Stimulated activated CD4-positive, alpha-beta T cell treated with anti-CD3 and anti-CD28 coated beads, Interleukin-15, amount 100 ng/mL, for 24 hours (primary cell): ENCODE measurements at places on chromosomes 4 and X.

- DNase-seq: no peak
Measured at GRCh38 chrX:29911673-29912072, 303.7 kb upstream of the MAGEB2 start.

DNA sequence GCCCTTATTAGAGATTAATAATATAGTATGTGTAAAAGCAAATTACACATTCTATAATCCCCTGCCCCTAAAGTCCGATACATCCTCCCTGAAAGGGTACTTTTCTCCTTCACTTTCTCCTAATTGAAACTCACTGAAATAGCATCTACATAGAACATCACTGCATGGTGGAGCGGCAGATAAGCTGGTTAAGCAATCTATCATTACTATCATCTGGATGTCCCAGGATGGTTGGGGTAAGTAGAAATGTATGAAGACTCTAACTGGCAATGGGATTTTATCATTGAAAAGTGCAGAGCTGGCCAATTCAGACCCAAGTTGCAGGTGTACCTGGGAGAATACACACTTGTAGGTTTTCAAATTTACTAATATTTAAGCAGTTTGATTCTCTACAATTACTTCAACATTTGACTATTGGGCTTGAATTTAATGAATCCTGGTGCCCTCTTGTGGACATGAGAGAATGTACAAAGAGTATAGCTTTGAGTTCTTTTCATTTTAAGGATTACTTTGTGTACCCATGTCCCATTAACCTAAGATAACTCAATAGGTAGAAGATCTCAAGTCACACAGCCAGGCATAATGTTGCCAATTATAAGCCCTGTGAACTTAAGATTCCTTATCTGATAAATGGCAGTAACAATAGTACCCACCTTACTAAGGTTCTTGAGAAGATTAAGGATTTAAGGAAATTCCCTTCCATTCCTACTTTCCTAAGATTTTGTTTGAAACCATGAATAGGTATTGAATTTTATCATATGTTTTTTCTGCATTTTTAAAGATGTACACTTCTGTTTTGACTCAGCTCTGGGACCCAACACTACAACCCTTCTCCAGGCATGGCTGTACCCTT is 69.8 kb downstream of the SHROOM3 start:
- DNase-seq: no peak

- no peak for DNase-seq
Measured at GRCh38 chr4:85642356-85643100, 167.6 kb downstream of the ARHGAP24 start.

GRCh38 chrX:108221301-108221864 is 129.8 kb downstream of the ATG4A start:
- no peak for DNase-seq

DNA sequence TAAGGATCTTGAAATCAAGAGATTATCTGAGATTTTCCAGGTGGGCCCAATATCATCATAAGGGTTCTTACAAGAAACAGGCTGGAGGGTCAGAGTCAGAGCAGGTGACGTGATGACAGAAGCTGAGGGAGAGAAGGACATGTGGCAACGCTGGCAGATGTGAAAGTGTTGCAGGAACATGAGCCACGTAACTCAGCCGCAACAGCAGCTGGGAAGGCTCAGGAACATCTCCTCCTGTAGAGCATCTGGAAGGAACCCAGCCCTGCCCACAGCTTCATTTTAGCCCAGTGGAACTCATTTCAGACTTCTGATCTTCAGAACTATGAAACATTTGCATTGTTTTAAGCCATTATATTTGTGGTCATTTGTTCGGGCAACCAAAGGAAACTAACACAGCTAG is 156.3 kb upstream of the VEGFC start:
- DNase-seq: no peak

- DNase-seq: no peak
Measured at GRCh38 chr4:115852767-115853091, 739.3 kb upstream of the NDST4 start.

DNA sequence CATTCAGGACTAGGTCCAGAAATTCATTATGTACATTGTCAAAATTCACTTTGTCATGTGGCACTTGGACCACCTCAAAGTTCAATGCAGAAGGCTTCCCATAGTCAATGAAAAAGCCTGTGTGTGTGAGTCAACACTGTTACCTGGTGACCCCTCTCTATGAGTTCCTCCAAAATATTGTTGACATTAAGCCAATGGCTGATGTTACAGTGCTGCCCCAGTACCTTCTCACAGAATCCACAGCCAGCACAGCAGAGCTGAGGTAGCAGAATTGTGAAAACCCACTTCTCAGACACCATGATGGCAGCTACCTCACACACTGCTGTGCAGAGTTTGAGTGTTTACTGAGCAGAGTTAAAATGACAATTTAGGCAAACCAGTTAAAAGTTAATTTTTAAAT is 22.4 kb upstream of the UGT2B4 start:
- DNase-seq: no peak

GRCh38 chr4:3677748-3678070 is 88.5 kb upstream of the ADRA2C start:
- DNase-seq: no peak

DNA sequence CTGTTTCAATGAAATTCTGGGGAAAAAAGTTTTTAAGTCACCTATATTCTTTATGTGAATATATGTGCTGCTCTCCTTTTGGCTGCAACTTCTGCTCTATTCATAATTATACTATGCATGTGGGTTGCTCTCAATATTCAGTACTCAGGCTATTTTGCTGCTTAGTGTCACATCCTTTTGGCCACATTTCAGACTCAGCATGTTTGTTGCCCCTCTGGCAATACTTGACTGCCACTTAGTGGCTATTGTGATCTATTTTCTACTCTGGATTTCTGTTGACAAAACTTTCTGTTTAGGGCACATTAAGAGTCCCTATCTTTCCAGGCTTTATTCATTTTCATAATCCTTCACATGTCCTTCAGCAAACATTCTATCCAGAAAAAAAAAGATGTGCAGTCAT is 15.8 kb upstream of the CT45A1 start:
- DNase-seq: no peak

GRCh38 chrX:154720067-154720466 is 30.8 kb downstream of the GAB3 start:
- no peak for DNase-seq

- DNase-seq: peak; percentile 56
Measured at GRCh38 chrX:39174772-39175417, 373.6 kb downstream of the MID1IP1 start.

- no peak for DNase-seq
Measured at GRCh38 chr4:148694702-148695101, 252.5 kb upstream of the NR3C2 start.

- DNase-seq: no peak
Measured at GRCh38 chrX:10636851-10637250, 16.5 kb upstream of the MID1 start.
